ENCODE measurements at places on chromosomes 7 and 10.
A peak's percentile ranks its signal among the peaks of the same experiment; 100 is the strongest.

DNA sequence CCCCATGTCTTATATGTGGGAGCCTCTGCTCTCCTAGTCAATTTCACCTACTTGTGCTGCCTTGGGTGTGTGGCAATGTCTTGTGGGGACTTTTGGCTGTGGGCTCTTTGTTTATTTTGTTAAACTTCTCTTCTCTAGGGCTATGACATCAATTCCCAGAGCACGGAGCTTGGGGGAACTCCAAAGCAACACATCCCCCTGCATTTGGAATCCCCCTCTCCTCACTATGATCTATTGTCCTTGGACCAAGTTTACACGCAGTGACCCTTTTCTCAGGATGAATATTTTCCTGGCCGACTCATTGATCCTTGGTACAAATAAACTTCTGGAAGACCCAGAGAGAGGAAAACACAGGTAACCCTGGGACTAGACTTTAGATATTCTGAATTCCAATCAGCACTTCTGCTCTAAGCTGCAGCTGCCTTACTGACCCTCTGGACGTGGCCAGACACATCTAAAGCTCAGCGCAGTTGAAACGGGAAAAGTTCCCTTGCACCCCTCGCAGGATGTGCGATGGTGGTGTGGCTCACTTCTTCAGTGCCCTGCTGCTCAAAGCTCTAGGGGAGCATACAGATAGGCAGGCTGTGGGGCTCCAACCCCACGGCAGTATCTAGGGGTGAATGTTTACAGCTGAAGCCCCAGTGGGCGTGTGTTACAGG lies 110.8 kb downstream of the TMEM178B start:
- no peak for DNase-seq

DNA sequence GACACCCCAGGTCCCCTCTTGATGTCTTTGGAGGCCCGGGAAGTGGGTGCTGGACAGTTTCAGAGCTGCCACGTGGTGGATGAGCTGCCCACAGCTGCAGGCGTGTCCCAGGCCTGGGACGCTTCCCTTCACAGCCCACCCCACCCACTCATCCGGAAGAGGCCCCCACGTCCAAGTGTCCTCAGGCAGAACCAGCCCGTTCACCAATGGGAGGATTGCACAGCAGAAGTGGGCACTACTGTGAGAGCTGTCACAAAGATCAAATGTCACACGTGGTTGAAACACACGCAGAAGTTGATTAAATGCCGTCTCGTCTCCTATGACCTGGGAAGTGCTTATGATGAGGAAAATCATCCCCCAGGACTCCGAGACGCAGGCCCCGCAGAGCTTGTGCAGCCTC lies 52.9 kb downstream of the STK32C start:
- no peak for DNase-seq

DNA sequence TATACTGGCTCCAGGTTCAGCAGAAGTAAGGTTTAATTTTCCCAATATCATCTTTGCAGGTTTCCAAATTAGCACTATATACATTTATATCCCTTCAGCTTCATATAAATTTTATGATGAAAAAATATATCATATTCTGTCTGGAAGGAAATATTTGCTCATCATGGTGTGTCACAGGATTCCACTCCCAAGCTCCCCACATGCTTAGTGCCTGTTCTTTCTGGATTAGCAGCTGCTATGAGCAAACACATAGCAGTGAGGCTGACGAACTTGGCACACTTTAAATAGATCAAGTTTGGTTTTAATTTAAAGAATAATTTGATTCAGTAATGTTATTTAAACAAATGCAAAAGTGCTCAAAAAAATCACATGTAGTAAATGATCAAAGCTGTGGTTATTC lies 251.9 kb downstream of the AGMO start:
- DNase-seq: peak; percentile 78

DNA sequence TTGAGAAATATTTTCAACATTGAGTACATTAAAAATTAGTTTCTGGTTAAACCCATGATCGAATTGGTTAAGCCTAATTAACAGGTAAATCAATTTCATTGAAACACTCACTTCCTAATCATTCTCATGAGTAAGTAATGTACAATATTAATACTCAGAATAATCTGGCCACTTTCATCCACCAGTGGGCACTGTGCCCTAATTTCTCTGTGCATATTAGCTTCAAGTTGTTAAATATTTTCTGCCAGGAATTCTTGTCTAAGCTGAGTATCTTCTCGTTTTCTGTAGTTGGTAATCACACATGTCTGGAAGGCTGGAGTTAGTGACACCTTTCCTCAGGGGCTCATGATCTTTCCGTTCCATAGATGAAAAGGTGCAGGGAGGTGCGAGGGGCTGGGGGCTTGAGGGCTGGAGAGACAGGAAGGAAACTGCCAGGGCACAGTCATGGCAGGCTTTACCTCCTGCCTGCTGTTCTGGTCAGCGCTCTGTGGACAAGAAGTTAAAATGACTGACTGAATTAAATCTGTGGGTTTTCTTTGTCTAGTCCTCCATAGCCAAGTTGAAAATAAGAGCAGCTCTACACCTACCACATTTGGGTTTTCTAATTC lies 71.9 kb downstream of the WIPF3 start:
- peak; percentile 61 for DNase-seq

GRCh38 chr7:131244259-131244852 lies 83.3 kb upstream of the MKLN1 start:
- peak; percentile 82 for DNase-seq

DNA sequence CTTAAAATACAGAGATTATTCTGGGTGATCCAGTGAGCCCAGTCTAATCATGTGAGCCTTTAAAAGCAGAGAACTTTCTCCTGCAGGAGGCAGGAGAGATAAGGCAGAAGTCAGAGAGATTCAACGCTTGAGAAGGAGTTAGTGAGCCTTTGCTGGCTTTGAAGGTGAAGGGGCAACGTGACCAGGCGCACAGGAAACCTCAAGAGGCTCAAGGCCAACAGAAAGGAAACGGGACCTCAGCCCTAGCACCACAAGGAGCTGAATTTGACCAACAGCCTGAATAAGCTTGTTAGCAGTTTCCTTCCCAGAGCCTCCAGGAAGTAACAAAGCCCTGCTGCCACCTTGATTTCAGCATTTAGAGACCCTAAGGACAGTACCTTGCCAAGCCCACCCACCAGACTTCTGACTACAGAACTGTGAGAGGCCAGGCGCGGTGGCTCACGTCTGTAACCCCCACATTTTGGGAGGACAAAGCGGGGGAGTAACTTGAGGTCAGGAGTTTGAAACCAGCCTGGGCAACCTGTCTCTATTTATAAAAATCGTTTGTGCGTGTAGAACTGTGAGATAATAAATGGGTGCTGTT lies 87.3 kb upstream of the KAT6B start:
- DNase-seq: peak; percentile 41

- DNase-seq: no peak
Measured at GRCh38 chr10:49585387-49585786, 24.7 kb upstream of the SLC18A3 start.

DNA sequence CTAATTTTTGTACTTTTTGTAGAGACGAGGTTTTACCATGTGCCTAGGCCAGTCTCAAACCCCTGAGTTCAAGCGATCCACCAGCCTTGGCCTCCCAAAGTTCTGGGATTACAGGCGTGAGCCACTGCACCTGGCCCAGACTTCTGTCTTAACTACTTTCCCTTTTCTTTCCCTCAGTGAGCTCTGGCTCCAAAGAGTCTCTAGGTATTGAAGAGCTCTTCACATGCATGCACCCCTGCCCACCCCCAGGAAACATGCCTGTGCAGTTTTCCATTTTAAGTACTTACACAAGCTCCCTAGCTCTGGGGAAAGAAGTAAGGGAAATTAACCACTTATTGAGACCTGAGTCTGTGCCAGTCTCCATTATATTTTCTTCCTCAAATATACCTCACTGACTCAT lies 2.0 kb downstream of the MYOZ1 start:
- no peak for DNase-seq

GRCh38 chr10:107141524-107142061 lies 22.9 kb downstream of the SORCS1 start:
- DNase-seq: no peak

DNA sequence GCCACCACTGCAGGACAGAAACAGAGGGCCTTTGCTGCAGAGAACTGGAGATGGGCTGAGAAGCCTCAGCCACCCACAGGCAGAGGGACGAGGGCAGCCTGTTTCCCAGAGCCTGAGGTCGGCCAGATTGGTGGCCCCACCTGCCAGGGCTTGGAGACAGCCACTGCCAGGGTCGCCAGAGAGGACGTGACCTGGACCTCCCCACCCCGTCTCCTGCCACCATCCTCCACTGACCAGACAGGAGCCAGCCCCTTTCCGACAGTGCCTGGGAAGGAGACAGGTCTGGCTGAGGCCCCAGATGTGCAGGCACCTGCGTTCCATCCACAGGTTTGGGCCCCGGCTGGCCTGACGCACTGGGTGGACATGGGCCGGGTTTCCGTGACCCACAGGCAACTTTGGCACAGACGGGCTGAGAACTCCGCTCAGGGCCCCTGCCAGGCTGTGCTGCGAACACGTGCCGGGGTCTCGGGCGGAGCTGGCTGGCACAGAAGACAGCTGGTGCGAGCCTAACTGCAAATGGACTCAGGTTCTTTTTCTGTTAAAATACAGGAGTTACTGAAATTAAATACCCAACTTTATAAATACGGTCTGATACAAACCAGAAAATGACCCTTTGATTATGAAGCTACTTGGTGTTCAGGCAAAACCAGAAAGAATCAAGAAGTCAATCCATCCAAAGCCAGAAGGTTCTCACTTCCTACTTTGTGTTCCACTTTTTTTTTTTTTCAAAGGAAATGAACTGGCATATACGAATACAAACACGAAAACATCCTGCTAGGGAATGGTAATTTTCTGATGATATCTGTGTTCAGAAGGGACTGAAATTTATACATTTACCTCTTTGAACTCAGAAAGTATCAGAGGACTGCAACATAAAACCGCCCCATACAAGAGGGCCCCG lies 6.9 kb downstream of the COX19 start:
- DNase-seq: no peak

- DNase-seq: no peak
Measured at GRCh38 chr7:41744161-41744560, 41.3 kb upstream of the INHBA start.

DNA sequence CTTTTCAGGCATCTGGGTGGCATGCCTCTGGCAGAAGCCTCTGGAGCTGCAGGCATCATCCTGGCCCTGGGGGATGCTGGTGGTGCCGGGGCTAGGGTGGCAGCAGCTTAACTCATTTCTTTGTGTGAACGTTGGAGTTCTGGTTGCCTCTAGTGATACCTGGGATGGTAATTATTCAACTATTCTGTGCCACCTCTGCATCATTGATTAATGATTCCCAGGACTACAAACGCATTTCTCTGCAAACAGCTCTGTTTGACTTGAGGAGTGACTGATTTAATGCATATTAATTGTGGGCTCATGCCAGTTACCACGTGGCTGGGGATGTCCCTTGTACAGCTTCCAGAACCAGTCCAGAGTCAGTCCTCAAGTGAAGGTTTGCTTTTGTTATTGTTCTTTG lies 55.9 kb downstream of the LRRC18 start:
- no peak for DNase-seq

- no peak for DNase-seq
Measured at GRCh38 chr10:110065269-110065668, 57.5 kb downstream of the ADD3 start.

GRCh38 chr7:104973227-104973626 lies 40.8 kb upstream of the KMT2E start:
- no peak for DNase-seq

DNA sequence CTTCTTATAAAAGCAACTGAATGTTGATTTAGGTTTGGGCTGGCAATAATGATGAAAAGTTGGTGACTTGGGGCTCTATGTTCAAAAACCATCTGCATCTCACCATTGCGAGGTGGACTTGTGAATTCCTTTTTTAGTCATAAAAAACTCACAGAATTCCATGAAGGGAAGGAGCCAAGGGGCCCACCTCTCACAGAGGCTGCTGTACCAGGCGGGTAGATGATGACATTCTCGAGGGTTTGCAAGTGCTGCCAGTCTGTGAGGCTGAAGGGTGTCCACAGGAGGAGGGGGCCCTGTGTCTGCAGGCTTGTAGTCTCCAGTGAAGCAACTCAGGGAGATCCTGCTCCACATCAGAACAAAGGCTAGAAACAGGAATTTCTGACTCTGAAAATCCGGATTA lies 195.5 kb upstream of the ZNF32 start:
- DNase-seq: no peak

GRCh38 chr7:98409843-98410242 lies 9.0 kb upstream of the BAIAP2L1 start:
- DNase-seq: no peak

DNA sequence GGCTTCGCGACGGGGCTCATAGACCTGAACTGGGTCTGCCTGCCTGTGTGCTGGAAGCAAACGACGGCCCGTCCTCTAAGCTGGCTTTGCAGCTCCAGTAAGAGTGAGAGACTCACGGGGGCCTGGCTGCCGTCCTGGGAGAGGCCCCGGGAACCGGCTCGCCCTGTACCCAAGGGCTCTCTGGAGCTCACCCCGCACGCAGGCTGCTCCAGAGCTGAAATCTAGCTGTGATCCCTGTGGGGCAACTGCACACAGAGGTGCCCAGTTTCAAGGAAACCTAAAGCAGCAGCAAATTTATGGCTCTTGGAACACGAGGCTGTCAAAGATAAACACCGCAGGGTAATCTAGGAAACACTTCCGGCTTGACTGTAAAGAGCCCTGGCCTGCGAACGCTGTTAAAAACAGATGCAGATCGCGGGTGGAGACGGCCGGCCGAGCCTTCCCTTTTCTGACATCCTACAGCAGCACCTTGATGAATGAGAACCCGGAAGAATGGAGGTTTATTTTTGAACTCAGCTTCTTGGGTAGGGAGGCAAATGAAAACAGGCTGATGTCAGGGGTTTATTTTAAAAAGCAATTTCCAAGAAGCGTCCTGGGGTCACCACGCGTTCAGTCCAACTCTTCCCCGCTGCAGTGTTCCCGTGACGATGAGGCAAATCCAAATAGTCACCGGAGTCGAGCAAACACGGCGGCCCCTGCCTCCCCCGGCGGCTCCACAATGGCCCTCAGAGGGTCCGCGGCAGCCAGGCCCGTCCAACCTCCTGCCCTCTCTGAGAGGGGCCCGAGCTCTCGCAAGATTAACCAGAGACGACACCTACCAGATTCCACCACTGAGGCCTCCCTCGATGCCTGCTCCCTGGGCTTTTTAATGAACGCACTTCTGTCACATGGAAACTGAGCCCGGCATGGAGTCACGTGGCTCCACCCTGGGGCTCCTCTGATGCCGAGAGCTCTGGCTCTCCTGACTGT lies 29.6 kb downstream of the AMZ1 start:
- DNase-seq: peak; percentile 76
